Non-pigmented ciliary epithelial cell (primary cell): ENCODE measurements at places on chromosomes 12 and 14.

DNA sequence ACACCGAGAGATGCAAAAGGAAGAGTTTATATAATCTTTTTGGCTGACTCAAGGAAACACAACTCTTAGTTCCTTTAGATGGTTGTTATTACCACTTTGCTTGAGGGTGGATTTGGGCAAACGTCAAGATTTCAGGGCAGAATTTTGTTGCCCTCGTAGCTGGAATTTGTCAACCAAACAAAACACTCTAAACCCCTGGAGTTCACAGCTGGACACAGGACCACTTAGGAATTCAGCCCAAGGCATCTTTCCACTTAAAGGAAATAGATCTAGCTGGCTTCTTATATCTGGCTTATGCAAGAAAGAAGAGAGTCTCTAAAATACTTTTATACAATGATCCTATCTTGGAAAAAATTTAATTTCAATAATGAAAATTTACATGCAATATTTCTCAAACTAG lies 237.8 kb upstream of the LRIG3 start:
- DNase-seq, result no peak

DNA sequence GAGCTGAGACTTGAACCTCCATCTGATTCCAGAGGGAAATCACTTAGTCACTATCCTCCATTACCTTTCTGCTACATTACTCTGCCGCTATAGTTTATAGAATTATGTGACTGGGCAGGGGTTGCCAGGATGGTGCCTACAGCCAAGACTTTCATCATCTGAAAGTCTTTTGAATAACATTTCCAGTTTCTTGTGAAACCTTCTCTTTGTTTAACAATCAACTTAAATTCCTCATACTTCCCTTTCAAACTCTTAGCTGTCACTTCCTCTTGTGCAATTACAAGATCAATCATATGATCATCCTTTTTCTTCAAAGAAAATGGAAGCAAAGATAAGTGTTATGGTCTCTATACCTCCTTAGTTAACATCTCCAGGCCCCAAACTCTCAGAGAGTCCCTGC lies 25.4 kb upstream of the PELI2 start:
- DNase-seq, result no peak

DNA sequence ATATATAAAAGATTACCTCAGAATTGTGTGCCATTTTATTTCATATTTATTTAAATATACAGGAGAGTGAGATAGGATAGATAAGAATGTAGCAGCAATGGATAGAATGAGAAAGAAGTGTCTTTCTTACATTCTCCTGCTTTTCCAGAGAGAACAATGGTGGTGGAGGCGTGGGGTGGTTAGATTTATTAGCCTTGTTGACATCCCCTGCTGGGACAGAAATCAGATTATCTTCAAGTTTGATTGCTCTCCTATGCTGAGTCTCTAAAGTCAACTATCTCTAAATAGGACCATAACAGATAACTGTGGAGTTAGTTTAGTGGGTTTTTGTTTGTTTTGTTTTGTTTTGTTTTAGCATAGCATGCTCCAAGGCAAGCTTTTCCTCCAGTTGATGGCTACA lies 397.6 kb downstream of the LRFN5 start:
- no peak for DNase-seq

GRCh38 chr14:89164168-89165073 lies 252.6 kb downstream of the FOXN3 start:
- DNase-seq, result no peak

DNA sequence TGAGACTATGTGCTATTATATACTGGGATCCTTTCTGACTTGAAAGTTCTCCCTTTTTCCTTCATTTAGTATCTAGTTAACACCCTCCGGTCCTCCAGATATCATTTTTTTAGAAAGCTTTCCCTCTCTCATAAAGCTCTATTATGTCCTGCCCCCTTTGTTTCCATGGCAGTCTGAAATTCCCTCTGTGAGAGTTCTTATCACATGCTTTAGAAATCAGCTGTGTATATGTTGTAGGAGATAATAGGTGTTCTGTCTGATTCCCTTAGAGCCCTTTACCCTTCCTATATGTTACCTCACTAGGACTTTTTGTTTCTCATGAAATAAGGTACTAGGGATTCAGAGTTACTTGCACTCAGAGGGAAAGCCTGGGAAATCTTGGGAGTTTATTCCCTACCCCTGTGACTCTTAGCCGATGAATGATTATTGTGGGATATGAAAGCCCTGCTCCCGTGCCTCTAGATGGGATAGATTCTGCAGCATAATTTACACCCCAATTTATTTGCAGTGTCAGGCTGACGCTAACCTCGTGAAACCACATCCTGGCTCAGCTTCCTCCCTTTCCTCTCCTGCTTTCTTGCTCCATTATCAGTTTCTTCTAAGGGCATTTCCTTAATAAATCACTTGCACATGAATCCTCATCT lies 448.4 kb downstream of the MDGA2 start:
- no peak for DNase-seq

GRCh38 chr14:93347850-93348249 lies 868 bp downstream of the COX8C start:
- DNase-seq, result no peak

DNA sequence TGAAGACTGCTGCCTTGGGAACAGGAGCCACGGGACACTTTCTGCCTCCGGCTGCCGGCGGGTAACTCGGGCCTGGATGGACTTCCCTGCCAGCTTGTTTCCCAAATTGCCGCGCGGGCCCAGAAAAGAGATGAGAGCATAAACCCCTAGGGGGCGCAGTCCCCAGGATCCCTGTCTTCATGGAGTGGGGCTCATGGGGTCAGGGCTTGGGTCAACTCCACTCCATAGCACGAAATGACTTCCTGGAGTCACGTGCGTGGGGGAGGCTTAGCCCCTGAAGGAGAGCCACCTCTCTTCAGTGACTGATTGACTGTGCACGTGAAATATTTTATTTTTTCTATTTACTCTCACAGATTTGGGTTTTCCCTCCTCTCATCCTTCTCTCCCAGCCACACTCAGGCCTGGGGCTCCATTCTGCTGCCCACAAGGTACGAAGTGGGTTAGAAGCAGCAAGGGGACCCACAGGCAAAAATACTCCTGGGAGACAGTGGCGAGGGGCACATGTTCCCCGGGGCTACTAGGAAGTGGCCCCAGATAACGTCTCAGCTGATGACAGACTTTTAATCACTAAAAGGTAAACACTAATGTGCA lies 10.0 kb downstream of the PGF start:
- DNase-seq, result no peak

DNA sequence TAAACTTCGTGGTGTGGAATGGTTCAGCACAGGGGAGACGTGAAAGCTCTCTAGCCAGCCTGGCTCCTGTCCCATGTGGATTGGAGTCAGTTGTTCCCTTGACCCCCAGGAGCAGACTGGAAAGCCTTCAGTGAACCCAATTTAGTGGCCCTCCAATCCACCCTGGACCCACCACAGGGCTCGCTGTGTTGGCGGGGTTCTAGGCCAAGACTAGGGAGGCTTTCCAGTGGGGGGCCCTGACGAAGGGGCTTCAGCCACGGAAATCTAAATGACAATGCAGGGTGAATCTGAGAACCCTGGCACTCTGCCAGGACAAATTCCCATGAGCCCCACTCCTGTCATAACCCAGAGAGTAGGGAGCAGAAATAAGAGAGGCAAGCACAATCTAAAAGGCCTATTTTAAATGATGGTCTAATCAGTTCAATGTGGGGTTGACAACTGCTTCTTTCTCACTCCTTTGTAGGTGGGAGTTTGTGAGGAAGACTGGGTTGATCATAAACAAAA lies 110.8 kb downstream of the SLC35F4 start:
- no peak for DNase-seq

- DNase-seq, result no peak
Measured at GRCh38 chr12:32273063-32273522, 126.3 kb upstream of the FGD4 start.

- DNase-seq, result no peak
Measured at GRCh38 chr12:75714462-75715322, 203.3 kb upstream of the KRR1 start.

GRCh38 chr14:104579507-104579906 lies at the start of gene C14orf180:
TSS of gene C14orf180 (plus strand) at chr14:104579764. CDS start at chr14:104586431, 6,667 bp downstream.
- DNase-seq, result no peak

DNA sequence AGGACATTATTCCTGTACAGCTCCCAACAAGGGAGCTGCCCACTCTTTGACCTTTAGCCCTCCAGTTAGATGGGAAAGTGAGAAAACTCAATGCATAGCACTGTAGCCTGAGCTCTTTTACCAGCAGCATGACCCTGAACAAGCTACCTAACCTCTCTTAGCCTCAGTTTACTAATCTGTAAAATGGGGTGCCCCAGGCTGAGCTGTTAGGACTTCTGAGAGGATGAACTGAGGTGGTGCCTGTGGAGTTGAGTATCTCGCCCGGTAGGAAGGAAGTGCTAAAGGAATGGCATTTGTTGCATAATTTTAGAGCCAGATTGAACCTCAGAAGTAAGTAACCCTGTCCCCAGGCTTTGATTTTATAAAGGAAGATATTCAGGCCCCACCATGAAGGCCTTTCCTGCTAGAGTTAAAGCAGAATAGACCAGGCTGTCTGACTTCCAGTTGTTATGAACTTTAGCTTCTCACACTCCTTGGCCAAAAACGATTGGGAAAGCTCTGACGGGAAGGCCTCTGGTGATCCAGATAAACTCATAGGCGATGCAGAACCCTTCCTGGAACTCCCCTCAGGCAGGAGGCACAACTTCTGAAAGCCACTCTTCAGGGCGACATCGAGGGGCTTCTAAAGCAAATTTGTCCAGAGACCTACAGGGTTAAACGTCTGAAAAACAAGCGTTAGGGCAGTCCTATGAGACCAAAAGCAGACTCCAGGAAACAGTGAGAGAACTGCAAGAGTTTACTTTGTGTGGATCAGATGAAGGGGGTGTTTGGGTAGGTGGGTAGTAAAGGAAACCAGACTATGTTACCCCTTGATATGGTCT lies 2.5 kb upstream of the SERPINA10 start:
- DNase-seq, result no peak

DNA sequence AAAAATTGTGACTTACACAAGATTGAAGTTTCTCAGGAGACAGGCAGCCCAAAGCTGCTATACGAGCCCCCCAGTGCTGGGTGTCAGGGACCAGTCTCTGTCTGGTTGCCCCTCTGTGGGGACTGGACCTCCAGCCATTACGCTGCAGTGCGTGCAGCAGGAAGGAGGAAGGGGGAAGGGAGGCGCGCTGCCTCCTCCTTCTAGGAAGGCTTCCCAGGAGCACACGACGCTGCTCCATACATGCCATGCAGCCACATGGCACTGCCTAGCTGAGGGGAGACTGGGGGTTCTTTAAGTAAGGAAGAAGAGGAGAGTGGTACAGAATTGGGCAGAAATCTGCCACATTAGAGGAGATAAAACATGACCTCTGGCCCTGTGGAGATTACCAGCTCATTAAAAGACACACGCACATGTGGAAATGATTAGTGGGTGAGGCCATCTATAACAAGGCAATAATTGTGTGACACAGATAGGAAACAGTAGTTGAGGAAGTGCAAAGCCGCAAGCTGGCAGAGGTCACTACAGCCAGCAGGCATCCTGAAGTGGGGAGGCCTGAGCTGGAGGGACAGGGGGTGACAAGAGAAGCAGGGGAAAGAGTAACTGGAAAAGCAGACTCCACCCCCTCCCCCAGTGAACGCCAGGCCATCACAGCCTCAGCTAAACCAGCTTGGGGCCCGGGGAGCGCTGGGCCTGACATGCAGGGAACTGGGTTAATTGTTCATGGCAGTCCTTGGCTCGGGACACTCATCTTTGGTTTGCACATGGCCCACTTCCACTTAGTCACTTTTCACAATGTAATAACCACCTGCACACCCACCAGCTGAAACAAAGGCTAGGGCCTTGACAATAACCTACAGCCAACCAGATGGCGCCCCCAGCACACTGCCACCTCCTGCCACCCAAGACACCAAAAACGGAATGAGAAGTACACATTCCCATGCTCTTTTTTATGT lies 39.6 kb downstream of the CCDC88C start:
- no peak for DNase-seq

DNA sequence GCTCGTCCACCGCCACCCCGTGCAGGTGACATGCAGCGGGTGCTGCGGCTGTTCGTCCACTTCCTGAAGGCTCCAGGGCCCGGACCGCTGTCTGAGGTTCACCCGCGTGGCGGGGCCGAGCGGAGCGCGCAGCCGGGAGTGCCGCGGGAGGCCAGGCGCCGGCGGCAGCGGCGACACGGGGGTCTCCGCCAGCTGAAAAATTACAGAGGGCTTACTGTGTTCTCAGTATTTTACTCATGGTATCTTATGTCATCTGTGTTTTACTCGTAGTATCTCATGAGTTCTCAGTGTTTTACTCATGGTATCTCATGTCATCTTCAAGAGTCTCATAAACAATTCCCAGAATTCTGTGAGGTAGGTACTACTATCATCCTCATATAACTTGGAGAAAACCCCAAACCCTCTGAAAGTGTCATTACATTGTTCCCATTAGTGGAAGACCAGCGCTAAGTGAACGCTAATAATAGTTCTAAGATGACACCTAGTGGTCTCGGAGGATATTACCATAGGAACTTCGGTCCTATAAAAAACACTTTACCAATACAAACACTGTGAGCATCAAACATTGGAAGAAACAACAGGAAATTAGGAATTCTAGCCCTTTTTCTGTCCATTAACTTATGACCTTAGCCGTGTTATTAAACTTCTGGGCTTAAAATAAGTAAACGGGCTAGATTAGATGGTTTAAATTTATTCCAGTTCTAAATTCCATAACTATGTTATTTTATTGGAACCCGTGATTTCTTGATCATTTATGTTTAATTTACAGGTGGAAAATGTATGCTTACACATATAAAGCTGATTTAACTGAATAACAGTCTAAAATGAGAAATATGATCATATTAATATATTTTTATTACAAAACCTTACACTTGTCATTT lies 32.4 kb downstream of the AK7 start:
- peak; percentile 37 for DNase-seq

GRCh38 chr12:102484017-102484416 lies 3.7 kb upstream of the IGF1 start:
- DNase-seq, result no peak

DNA sequence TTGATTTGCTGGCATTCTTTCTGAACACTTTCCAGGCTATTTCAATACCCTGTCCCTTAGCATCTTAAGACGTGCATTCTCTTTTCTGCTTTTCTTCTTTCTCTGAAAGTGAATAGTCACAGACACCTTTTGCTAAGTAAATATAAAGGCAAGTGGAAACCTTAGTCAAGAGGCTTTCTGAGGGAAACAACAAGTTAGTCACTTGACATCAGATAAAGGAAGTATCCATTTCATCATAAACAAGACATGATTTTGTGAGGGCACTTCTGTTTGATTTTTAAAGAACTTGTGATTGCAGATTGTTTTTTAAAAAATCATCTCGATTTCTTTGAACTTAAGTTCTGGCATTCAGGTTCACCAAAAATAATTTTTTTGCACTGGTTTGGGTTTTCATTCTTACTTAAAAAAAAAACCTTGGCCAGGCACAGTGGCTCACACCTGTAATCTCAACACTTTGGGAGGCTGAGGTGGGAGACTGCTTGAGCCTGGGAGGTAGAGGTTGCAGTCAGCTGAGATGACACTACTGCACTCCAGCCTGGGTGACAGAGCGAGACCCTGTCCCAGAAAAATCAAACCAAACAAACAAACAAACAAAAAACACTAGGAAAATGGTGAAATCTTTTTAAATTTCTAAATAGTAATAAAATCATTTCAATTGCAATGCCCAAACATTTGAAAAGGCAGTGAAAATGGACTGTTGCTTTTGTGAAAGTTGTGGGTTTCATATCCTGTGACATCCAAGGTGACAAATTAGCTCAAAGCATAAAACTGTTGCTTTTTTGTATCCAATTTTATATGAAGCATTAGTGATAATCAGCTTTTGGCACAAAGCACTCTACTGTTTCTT lies 8.3 kb upstream of the KLHL42 start:
- DNase-seq, result no peak
